ENCODE measurements at places on chromosomes 2 and 18.

GRCh38 chr2:145323512-145323911 is 803.6 kb upstream of the ZEB2 start:
- no peaks in the 10 kb centered on the region for H3K27me3 ChIP-seq
- no peak for DNase-seq
- no peaks in the 10 kb centered on the region for H3K4me1 ChIP-seq

DNA sequence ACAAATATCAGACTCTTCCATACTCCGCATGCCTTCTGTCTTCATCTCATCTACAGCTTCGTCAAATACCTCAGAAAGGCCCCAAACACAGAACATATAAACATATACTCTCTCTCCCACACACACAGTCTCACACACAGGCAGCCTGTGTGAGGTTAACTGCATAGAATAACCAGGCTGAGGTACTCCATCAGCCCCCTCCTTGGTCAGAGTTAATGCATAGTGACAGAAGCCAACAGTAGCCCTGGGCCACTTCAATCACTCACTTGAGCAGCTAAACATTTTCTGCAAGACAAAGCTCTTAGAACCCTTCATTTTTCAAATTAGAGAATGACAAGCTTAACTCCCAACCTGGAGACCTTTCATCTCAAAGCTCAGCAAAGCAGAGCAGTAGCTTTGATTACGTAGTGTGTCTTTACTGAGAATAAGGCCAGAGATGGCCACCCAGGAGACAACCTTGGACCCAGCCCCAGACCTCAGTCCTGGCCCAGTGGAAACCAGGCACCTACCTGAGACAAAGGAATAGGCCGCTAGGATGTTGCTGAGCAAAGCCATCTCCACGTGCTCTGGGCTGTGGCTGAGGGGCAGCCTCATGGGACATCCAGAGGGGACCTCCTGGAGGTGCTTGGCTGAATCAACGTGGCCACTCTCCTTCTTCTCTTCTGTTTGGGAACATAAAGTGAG is 43.0 kb downstream of the EVA1A start:
- peaks cover 6% of the 10 kb centered on the region for H3K36me3 ChIP-seq
- no peak for DNase-seq
- peaks cover 4% of the 10 kb centered on the region for H3K4me1 ChIP-seq
- H3K27ac ChIP-seq, result no peak overlapping the region
- H3K27me3 ChIP-seq, result no peaks in the 10 kb centered on the region

DNA sequence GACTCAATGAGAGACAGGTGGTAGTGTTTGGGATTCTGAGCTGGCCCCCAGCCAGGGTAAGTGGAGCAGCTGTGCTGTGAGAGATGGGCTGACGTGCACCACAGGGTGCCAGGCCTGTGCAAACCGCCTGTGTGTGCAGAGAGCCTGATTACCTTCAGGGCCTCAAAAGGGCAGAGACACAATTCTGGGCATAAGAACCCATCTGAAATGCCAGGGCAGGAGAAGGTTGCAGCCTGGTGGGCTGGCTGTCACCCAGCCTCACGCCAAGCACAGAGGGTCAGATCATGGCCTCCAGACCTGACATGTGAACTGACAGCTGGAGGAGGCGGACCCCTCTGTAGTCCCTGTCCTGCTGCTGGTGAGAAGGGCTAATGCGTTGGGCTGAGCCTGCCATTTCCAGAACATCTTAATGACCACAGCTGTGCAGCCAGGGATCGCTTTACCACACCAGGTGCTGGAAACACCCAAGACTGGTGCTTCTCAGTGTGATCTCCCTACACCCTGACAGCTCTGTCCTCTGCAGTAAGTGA is 100.9 kb downstream of the ARL4C start:
- no peak overlapping the region for H3K27ac ChIP-seq
- no peak overlapping the region for H3K4me3 ChIP-seq
- H3K36me3 ChIP-seq, result no peaks in the 10 kb centered on the region
- H3K27me3 ChIP-seq, result no peaks in the 10 kb centered on the region
- H3K4me1 ChIP-seq, result no peaks in the 10 kb centered on the region
- no peak for DNase-seq

DNA sequence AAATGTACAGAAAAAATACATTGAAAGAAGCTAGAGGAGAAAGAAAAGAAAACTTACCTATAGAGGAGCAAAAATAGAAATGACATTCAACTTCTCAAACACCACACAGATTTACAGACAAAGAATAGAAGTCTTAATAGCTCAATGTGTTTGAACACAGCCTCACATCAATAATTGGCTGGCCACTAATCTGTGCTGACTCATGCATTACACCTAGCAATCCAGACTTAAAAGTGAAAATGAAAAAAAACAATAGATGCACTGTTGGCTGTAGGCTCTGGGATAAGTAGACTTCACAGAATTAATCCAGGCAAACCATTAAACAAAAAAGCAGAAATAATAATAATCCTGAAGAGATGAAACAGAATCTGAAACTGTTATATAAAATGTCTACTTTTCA is 961.3 kb upstream of the CELF4 start:
- H3K27ac ChIP-seq, result no peak overlapping the region
- H3K4me1 ChIP-seq, result no peaks in the 10 kb centered on the region
- no peaks in the 10 kb centered on the region for H3K27me3 ChIP-seq
- H3K4me3 ChIP-seq, result no peak overlapping the region
- no peak for DNase-seq

GRCh38 chr2:114424699-114425098 is 17.7 kb upstream of the DPP10 start:
- no peak for DNase-seq
- no peaks in the 10 kb centered on the region for H3K4me1 ChIP-seq
- H3K36me3 ChIP-seq, result no peaks in the 10 kb centered on the region
- H3K4me3 ChIP-seq, result no peak overlapping the region
- no peak overlapping the region for H3K27ac ChIP-seq

DNA sequence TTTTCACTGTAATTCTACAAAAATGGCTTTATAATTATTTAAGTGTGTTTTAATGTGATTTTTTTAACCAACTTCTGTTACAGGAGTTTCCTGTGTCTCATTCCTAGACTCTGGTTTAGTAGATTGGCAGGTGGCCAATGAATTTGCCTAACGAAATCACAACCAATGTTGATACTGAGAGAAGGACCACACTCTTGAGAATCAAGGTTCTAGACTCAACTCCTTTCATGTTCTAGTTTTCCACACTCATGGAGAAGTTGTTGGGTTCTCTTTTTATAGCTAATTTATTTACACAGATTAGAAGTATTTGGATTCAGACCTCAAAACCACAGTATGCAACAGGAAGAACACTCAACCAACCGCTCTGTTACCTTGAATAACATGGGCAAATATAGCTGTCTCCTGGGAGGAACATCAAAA is 22.6 kb upstream of the USP34 start:
- H3K4me1 ChIP-seq, result no peaks in the 10 kb centered on the region
- no peak overlapping the region for H3K4me3 ChIP-seq
- no peak overlapping the region for H3K27ac ChIP-seq
- DNase-seq, result no peak

DNA sequence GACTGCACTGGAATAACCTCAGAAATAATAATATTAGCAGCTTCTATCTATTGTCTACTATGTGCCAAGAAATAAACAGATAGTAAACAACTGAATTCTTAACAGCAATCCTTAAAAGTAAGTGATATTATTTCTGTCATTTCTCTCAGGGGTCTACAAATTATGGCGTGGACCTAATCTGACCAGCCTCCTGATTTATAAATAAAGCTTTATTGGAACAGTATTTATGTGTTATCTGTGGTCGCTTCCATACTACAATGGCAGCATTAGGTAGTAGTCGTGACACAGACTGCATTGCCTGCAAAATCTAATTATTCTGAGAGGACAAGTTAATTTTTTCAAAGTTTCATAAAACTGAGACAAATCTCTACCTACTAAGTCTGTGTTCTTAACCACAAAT is 49.0 kb downstream of the SLC16A14 start:
- no peaks in the 10 kb centered on the region for H3K27me3 ChIP-seq
- no peak for DNase-seq
- H3K4me3 ChIP-seq, result no peak overlapping the region
- H3K36me3 ChIP-seq, result no peaks in the 10 kb centered on the region
- H3K27ac ChIP-seq, result no peak overlapping the region
- H3K4me1 ChIP-seq, result no peaks in the 10 kb centered on the region

DNA sequence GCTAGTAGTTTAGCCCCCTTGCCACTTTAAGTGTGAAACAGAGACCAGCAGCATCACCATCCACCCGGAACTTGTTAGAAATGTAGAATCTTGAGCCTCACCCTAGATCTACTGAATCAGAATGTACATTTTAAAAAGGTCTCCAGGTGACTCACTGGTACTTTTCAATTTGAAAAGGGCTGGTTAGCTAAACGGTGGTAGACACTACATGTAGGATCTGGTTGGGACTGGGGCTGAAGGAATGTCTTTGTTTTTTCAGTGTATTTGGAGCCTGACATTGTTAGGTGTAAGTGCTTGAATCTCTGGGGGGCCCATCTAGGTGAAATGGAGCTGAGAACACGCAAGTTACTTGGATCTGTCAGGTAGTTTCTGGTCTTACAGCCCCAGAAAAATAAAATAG is 44.0 kb upstream of the XPO1 start:
- no peak overlapping the region for H3K27ac ChIP-seq
- no peaks in the 10 kb centered on the region for H3K4me1 ChIP-seq
- no peak overlapping the region for H3K4me3 ChIP-seq
- no peaks in the 10 kb centered on the region for H3K27me3 ChIP-seq
- no peaks in the 10 kb centered on the region for H3K36me3 ChIP-seq
- no peak for DNase-seq

GRCh38 chr2:217382794-217383193 is 522.9 kb upstream of the TNP1 start:
- DNase-seq, result no peak
- no peaks in the 10 kb centered on the region for H3K27me3 ChIP-seq
- no peak overlapping the region for H3K27ac ChIP-seq
- H3K4me3 ChIP-seq, result no peak overlapping the region
- no peaks in the 10 kb centered on the region for H3K4me1 ChIP-seq

GRCh38 chr18:47163241-47163640 is 12.9 kb downstream of the IER3IP1 start:
- DNase-seq, result peak; percentile 44
- peaks cover 2% of the 10 kb centered on the region for H3K36me3 ChIP-seq
- no peak overlapping the region for H3K27ac ChIP-seq
- no peak overlapping the region for H3K4me3 ChIP-seq
- no peaks in the 10 kb centered on the region for H3K27me3 ChIP-seq
- no peaks in the 10 kb centered on the region for H3K4me1 ChIP-seq

DNA sequence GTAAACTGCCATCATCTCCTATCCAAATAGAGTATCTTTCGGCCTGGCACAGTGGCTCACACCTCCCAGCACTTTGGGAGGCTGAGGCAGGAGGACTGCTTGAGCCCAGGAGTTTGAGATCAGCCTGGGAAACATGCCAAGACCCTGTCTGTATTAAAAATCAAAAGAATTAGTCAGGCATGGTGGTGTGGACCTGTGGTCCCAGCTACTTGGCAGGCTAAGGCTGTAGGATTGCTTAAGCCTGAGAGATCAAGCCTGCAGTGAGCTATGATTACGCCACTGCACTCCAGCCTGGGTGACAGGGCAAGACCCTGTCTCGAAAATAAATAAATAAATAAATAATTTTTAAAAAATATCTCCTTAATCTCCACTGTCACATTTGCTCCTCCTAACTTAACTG is 14.7 kb upstream of the ARPC2 start:
- no peak overlapping the region for H3K27ac ChIP-seq
- no peak overlapping the region for H3K4me3 ChIP-seq
- H3K4me1 ChIP-seq, result no peaks in the 10 kb centered on the region
- H3K27me3 ChIP-seq, result no peaks in the 10 kb centered on the region
- H3K36me3 ChIP-seq, result no peaks in the 10 kb centered on the region

DNA sequence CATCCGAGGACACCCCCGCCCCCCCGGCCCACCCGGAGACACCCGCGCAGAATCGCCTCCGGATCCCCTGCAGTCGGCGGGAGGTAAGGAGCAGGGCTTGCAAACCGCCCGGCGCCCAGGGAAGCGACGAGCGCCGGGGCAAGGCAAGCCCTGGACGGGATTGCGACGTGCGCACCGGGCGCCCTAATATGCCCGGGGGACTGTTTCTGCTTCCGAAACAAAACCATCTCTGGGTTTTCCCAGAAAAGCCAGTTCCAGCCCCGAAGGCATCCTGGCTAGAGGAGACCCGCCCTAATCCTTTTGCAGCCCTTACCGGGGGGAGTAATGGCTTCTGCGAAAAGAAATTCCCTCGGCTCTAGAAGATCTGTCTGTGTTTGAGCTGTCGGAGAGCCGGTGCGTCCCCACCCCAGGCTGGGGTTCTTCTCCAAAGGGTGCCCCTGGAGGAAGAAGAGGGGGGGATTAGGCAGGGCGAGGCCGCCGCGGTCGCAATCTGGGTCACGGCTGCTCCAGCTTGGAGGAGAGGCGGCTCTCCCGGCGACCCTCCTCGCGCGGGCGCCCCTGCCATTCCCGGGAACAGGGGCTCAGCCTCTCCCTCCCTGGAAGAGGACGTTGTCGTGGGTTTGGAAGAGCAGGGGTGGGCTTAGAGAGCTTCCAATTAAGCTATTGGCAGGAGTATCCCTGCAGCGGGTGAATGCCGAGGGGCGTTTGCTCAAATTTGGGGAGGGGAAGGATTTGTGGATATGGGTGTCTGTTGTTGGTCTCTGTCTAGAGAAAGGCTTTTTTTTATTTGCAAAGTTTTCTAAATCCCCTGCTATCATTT is 521 bp downstream of the MYCN start:
- peaks cover 5% of the 10 kb centered on the region for H3K4me1 ChIP-seq
- no peaks in the 10 kb centered on the region for H3K27me3 ChIP-seq
- peaks cover 6% of the 10 kb centered on the region for H3K36me3 ChIP-seq

- H3K4me3 ChIP-seq, result no peak overlapping the region
- no peak for DNase-seq
- H3K4me1 ChIP-seq, result peaks cover 28% of the 10 kb centered on the region
- H3K27ac ChIP-seq, result no peak overlapping the region
- H3K27me3 ChIP-seq, result no peaks in the 10 kb centered on the region
- H3K36me3 ChIP-seq, result no peaks in the 10 kb centered on the region
Measured at GRCh38 chr2:217797165-217797564, 205.6 kb downstream of the TNS1 start.

DNA sequence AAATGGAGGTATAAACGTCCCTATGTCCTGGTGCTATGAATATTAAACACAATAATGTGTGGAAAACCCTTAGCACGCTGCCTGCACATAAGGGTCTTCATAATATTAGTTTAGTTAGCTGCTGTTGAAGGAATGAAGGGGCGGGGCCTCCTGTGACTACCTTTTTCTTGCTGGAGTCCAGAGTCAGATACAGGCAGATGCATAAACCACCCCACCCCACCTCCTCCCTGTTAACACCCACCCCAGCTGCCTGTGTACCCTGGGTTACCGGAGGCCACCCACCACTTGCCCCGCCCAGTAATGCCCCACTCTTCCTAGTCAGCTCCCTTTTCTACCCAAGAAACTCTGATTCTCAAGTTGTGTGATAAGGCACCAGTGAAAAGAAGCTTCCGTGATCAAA is 158.4 kb downstream of the EN1 start:
- H3K27me3 ChIP-seq, result no peaks in the 10 kb centered on the region
- H3K4me3 ChIP-seq, result no peak overlapping the region
- H3K4me1 ChIP-seq, result peaks cover 7% of the 10 kb centered on the region
- no peaks in the 10 kb centered on the region for H3K36me3 ChIP-seq
- H3K27ac ChIP-seq, result no peak overlapping the region
- no peak for DNase-seq
